ENCODE measurements at places on chromosomes 7 and 10.

GRCh38 chr7:158263110-158263963 lies 324.3 kb downstream of the PTPRN2 start:
- no peak for DNase-seq

DNA sequence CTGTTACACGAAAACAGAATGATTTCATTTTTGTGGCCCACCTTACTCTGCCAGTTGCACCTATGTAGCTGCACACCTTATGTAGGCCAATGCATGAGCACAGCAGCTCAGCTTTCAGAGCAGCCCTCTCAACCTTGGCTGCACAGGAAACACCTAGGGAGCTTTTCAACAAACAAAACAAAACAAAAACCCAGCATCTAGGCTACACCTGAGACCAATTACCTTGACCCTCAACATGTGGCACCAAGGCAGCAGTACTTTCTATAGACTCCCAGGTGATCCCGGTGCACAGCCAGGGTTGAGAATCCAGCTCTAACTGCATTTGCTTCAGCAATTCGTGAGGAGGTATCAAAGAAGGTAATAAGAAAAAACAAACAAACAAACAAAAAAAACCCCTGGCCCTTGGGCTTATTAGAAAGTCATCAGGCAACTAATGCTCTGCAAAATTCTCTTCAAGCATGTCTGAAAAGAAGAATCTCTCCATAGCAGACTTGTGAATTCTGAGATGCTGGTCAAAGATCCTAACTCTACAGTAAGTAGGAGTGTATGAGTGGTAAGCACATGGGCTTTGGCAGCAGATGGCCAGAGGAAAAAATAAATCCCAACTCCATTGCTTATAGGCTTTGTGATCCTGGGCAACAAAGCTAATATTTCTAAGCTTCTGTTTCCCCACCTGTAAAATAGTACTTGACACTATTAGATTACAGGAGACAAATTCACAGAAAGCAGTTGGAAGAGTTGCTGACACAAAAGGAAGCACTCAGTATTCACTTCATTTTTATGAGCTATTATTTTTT lies 113.4 kb upstream of the NOBOX start:
- DNase-seq, result no peak

GRCh38 chr7:87627634-87627994 lies 584 bp upstream of the RUNDC3B start:
- no peak for DNase-seq

DNA sequence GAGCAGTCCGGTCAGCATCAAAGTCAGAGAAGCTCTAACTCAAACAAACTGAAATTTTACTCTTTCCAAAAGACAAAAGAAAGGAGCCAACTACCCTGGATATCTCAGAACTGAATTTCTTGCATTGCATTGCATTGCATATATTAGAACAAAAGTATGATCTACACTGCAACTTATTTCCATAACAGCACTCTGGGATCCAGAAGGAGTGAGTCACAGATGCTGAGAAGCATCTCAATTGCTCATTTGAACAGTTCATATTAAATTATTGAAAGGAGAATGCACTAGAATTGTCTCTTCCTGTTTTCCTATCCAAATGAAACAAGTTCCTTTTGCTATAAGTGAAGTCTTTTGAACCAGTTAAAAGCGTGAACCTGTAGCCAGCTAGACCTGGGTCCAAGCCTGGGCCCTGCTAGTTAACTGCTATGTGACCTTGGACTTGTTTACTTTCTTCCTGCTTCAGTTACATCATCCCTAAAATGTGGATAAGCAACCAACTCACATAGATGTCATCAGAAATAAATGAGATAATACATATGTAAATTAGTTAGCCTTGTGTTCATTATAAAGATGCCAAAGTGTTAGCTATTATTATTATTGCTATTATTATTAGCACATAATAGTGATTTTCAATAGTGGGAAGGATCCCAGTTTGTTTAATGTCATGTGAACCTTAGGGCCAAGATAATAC lies 184.1 kb downstream of the CREB5 start:
- no peak for DNase-seq

GRCh38 chr7:7609330-7609729 lies 31.2 kb upstream of the UMAD1 start:
- DNase-seq, result no peak

GRCh38 chr10:36254199-36254598 lies 612.1 kb upstream of the FZD8 start:
- no peak for DNase-seq

DNA sequence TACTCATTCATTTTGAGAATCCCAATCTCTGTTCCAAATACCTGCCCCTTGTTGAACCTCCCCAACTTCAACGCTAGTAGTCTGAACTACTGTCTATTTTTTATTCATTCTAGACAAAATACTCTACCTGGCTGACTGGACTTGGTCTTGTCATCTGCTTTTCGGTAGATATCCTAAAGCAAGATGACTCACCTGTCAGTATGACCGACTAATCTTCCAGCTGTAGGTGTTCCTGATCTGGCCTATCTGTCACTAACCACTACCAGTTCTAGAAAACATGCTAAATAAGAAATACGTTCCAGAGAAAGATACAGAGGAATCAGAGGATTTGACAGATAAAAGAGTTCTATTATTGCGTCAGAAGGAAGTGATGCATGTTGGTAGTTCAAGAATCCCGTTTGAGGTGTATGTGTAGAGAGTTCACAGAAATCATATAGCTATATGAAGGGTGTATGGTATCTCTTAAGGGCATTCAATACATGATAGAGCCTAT lies 81.1 kb downstream of the IDE start:
- DNase-seq, result no peak

- no peak for DNase-seq
Measured at GRCh38 chr7:6350433-6351058, 78.1 kb upstream of the CYTH3 start.

DNA sequence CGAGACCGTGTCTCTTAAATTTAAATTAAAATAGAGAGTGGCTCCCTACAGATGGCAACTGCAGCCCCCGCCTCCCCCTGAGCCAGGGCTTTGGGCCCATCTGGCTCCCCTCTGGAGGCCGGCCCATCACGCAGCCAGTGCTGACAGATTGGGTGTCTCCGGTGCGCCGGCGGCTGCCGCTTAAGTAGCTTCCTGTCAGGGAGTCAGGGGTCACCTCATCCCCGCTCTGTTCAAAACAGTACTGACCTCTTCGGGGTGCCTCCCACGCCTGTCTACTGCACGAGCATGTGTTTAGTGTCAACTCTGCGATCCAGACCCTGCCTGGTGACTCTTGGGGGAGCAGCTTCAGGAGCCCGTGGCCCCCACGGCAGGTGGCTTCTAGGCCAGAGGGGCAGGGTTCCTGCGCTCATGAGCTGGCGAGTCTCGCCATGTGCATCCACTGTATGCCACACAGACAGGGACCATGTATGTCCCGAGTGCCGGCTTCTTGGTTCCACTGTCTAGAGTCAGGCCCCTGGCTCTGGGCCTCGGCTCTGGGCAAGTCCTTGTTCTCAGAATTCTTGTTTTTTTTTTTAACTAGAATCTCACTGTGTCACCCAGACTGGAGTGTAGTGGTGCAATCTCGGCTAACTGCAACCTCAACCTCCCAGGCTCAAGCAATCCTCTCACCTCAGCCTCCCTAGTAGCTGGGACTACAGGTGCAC lies 36.1 kb downstream of the KCTD7 start:
- no peak for DNase-seq

DNA sequence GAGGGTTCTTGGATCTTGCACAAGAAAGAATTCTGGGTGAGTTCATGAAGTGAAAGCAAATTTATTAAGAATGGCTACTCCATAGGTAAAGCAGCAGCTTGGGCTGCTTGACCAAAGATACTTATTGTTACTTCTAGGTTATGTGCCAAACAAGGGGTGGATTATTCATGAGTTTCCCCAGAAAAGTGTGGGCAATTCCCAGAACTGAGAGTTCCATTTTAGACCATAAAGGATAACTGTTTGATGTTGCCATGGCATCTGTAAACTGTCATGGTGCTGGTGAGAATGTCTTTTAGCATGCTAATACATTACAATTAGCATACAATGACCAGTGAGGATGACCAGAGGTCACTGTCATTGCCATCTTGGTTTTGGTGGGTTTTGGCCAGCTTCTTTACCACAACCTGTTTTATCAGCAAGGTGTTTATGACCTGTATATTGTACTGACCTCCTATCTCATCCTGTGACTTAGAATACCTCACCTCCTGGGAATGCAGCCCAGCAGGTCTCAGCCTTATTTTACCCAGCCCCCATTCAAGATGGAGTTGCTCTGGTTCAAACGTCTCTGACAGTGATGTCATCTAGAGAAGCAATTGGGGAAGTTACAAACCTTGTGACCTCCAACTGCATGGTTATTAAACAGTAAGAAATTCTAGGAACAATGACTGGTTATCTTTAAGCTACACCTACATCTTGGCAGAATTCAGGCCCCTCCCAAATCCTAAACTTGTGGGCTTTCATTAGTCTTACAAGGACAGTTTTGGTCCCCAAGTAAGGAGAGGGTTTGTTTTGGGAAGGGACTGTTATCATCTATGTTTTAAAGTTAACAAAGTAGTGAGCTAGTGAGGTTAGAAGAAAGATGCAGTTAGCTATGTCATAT lies 48.0 kb upstream of the INHBA start:
- DNase-seq, result no peak

GRCh38 chr7:125326666-125327255 lies 397.1 kb upstream of the POT1 start:
- DNase-seq, result no peak

DNA sequence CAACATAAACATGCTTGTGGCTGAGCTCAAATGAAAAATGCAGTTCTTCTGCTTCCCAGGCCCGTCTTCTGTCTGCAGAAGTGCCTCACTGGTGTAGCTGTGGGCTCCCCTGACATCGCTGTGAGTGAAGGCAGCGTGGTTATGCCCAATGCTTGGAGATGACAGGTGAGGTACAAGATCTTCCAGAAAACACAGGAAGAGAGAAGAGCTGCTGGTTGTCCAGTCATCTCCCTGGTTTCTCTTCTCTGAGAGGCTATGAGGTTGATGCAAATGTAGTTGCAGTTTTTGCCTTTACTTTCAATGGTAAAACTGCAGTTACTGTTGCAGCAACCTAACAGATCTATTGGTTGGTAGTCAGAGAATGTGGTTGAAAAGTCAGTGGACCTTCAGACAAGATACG lies 223.6 kb downstream of the GATA3 start:
- no peak for DNase-seq

GRCh38 chr10:94623572-94623971 lies 60.0 kb upstream of the CYP2C18 start:
- DNase-seq, result no peak

DNA sequence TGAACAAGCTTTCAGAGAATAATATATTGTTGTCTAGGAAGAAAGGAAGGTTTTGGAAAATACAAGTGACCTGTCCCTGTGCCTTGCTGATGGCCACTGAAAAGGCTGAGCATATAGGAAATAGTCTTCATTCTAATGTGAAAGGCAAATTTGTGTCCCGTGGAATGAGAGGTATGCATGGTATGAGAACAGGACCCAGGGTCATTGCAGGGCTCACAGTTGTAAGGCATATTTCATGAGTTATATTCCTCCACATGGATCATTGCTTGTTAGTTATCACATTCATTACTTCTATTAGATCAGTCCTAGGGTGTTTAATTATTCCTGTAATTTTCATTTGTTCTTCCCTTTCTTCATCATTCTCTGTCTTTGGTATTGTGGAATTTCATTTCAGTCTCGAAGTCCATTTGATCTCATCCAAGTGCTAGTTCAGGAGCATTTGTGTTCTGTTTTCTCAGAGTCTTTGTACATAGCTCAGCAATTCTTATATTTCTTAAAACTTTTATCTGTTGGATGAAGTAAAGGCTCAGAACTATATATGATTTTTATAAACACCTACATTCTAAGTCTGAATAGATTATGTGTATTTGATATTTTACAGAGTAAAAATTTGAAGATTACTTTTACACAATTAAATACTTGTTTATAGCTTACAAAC lies 39.4 kb upstream of the ARHGAP21 start:
- DNase-seq, result no peak

GRCh38 chr10:72800000-72800740 lies 93.4 kb upstream of the OIT3 start:
- DNase-seq, result no peak

DNA sequence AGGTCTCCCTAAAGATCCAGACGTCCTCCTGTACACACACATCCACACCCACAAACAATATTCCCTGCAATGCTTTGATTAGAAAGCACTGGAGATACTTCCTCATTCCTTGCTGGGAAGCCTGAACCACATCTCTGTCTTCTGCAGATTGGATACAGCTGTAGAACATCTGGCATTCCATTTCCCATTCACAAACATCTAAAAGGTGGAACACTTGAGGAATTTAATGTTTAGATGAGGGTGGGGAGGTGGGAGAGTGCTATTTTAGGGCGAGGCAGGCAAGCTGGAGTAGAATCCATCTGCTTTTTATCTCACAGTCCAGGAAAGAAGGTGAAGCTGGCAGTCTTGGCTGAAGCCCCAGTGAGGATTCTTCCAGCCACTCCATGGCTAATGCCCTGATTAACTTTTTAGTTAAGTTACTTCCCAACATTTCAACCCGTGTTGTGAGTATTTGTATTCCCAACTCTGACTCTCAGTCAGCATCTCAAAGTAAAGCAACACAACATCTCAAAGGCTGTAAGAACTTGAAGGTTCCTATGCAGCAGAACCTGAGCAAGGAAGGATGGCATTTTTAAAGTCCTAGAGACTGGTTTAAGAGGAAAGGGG lies 46.1 kb downstream of the CYTH3 start:
- DNase-seq, result no peak

GRCh38 chr7:44439926-44440325 lies 50.5 kb downstream of the NUDCD3 start:
- DNase-seq, result no peak

DNA sequence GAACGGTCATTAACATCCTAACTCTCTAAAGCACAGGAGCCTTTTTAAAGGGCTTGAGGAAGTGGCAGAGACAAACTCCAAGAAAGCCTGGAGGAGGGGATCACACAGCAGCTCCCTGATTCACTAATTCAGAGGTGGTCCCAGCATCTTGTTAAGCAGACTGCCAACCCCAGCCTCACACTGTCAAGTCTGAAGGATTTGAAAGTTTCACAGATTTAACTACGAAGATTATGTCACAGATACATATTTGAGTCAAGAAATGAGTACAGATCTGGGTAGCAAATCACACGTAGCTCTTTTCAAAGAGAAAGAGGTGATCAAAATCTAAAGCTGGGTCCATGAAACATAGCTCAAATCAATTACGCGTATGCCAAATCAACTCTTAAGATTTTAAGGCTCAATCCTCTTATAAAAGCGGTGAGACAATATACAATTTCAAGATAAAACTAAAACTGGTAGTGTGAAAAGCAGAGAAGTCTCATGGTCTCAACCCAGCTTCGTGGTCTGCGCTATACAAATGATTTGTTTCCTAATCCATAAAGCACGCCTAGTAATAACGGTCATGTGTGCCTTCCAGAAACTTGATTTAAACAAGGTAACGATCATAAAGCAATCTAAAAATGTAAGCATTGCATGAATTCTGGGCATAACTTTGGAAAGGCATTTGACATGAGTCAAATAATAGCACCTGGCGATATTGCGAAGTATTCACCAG lies 229.9 kb upstream of the MKLN1 start:
- DNase-seq, result no peak

All from activated CD8-positive, alpha-beta memory T cell treated with anti-CD3 and anti-CD28 coated beads, Interleukin-2, amount 50 U/mL, for 4 hours (primary cell).